ENCODE measurements at places on chromosomes 7 and 10.

DNA sequence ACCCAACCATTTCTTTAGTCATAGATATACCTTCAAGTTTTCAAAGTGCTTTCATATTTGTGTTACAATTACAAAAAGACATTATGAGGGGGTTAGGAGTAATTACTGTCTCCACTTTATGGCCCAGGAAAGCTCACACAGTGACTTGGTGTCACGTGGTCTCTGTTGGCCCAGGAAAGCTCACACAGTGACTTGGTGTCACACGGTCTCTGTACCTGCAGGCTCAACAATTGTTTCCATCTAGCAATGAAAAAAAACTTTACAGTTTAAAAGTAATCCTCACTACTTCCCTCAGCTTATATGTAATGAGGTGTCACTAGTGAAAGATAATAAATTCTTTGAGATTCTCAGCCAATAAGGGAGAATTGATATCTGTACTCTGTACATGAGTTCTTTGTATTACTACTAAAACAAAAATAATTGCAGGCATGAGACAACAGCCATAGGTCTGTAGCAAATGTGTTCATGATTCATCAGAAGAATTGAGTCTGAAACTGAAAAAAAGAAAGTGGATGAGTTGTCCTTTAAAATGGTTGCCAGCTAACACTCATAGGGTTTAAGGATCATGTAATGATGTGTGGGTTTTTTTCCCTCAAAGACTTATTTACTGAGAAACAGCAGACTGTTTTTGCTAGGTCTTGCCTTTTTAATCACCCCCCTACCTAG lies 10.9 kb downstream of the OGDH start:
- no peak for DNase-seq

GRCh38 chr10:9331583-9332008 lies 1277.1 kb downstream of the GATA3 start:
- no peak for DNase-seq

DNA sequence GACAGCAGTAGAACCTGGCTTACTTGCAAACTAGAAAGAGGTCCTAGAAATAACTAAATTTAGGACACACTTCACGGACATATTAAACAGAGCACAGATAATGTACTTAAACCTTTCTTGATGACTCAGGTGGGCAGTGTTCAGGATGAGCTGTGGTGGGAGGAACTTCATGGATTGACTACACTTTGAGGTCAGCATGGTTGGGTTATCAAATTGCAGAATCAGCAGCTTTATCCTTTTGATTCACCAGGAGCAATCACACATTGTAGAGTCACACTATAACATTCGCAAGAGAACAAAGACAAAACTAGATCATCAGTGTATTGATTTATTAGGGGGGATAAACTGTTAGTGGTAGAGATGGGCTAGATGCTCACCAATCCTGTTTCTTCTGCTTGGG lies 38.6 kb upstream of the AGK start:
- DNase-seq: no peak

- no peak for DNase-seq
These were observed 47.7 kb downstream of the SHOC2 start for GRCh38 chr10:110967009-110967630.

DNA sequence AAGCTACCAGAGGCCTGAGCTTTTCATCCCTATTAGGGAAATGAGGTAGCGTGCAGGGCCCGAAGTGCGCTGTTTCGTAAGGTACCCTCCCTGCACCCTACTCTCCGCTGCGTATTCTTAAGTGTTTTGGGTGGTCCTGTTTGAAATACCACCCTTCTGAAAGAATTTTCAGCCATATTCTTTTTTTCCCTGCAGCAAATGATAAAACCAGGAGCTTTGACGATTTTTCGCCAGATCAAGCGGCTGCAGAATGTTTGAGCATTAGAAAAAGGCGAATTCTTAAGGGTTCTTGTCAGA lies 1.2 kb downstream of the RSBN1L start:
- no peak for DNase-seq

DNA sequence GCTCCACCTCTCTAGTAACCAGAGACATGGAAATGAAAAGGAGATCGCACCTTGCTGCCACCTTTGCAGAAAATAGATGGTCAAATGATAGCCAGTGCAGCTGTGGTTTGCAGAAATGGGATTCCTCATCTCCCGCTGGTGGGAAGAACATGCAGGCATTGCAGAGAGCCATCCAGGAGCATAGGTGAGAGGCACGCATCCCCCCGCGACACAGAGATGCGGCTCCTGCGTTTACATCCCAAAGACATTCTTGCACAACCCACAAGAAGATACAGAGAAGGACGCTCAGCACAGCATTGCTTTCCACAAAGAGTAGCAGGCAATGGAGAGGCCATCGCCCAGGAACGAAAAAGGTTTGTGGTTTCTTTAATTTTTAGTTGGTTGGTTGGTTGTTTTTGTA lies 56.2 kb downstream of the OAT start:
- DNase-seq: no peak

GRCh38 chr10:95788830-95789229 lies 32.9 kb downstream of the ENTPD1 start:
- DNase-seq: no peak

GRCh38 chr7:20399521-20399920 lies 68.8 kb downstream of the ITGB8 start:
- no peak for DNase-seq

DNA sequence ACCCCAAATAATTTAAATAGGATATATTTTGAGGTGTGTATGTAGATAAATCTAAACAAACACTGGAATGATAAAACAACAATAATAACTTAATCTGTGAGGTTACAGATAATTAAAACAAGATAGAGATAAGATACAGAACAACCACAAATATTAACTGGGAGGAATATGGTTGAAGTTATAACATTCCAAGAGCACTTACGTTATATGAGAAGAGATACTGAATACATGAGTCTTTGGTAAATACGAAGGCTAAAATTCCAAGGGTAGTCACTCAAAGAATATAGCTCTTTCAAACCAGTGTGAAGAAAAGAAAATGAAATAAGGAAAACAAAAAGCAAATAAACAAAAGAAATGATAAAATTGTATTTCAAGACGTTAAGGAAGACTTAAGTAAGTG lies 76.0 kb upstream of the MYO3A start:
- no peak for DNase-seq

GRCh38 chr7:130485734-130486113 lies 6.2 kb upstream of the MEST start:
- no peak for DNase-seq

DNA sequence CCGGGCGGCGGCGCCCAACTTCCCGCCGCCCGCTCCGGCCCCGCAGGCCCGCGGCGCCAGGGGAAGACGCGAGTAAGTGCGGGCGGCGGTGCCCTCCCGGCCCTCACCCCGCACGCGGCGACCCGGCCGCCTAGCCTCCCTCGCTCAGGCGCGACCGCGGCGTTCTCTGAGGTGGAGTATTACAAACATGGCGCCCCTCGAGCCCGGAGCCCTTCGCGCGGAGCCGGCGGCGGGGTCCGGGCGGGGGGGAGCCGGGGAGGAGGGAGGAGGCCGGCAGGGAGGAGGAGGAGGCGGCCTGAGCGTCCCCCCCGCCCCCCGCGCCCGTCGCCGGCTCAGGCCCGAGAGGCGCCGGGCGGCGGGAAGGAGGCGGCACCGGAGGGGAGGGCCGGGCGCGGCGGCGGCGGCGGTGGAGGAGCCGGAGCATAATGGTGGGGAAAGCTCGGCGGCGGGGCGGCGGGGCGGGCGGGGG lies at the start of gene ZMYND11:
Gene ZMYND11 (plus strand): TSS at position 324 of the 469 bp plus-strand sequence. CDS start 44,558 bp downstream, outside the sequence.
- no peak for DNase-seq

DNA sequence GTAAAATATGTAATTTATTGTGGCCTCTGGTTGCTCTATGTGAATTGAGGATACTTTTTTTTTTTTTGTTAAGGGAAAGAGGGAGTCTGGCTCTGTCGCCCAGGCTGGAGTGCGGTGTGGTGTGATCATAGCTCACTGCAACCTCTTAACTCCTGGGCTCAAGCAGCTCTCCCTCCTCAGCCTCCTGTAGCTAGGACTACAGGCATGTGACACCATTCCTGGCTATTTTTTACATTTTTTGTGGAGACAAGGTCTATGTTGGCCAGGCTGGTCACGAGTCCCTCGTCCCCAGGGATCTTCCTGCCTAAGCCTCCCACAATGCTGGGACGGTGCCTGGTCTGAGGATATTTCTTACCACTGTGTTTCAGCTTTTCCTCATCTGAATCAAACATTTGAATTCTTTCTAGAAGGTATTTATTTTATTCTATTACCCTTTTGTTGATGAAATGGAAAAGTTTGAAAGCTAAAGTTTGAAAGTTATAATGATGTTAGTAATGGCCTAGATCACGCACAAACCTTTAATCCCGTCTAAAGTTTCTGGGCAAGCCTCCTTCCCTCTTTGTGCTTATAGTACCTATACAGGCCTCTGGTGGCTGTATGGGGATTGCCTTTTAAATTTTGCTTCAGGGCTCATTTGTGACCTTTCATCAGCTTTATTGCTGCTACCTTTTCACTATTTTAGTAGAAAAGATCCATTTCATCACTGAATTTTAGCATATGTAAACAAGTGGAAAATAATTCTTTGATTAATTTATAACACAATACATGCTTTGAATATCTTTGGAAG lies 2.0 kb downstream of the IFRD1 start:
- no peak for DNase-seq

DNA sequence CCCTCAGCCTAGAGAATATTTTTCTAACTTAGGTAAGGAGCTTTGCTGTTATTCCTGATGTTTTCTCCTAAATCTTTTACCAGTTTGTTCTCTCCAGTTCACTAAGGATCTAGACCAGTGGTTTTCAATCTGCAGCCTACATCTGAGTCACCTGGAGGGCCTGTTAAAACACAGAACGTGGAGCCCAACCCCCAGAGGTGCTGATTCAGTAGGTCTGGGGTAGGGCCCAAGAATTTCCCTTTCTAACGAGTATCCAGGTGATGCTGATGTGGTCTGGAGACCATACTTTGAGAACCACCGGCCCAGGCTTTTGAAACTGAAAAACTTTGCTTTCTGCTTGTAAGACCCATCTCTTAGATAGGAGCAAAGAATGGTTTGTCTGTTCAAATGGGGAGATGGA lies 51.2 kb upstream of the KMT2E start:
- no peak for DNase-seq

DNA sequence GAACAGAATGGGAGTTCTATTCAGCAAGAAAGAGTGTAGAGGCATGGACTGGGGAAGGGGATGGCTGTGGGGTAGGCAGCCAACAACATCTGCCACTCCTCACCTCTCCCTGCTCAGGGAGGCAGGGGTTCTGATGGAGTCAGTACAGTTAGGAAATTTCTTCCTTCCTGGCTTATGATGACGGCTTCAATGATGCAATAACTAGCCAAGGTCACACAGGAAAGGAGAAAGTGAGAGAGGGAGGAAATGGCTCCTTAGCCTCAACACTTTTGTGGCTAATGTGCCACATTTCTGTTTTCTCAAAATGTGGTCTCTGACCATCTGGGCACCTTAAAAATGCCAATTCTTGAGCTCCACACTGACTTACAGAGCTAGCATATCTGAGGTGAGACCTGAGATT lies 79.3 kb upstream of the PDZD8 start:
- no peak for DNase-seq

DNA sequence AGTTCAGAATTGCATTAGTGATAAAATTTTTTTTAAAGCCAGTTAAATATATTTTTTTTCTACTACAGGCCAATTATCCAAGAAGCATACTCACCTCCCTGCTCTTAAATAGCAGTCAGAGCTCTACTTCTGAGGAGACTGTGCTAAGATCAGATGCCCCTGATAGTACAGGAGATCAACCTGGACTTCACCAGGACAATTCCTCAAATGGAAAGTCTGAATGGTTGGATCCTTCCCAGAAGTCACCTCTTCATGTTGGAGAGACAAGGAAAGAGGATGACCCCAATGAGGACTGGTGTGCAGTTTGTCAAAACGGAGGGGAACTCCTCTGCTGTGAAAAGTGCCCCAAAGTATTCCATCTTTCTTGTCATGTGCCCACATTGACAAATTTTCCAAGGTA lies 119.1 kb downstream of the TRIM24 start:
- DNase-seq: no peak

- no peak for DNase-seq
These were observed 11.9 kb downstream of the ANTXRL start for GRCh38 chr10:46298477-46299285.

DNA sequence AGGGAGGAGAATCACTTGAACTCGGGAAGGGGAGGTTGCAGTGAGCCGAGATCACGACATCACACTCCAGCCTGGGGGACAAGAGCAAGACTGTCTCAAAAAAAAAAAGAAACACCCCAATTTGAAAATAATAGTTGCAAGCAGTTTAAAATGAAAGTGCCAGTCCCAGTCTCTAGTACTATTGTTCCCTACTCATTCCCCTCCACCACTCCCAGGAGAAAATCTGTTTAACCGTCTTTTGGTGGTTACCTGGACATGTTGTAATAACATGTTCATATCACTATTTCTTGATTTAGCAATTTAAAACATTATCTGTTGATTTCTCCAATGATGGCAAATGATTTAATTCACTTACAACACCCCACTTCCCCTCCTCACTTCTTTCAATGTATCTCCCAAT lies 44.7 kb downstream of the KIFBP start:
- DNase-seq: no peak

- DNase-seq: no peak
These were observed at the start of gene PLPP4 for GRCh38 chr10:120456626-120457430. TSS of gene PLPP4 (plus strand) at chr10:120457227. CDS start at chr10:120457306, 79 bp downstream.

GRCh38 chr7:156178857-156179256 lies 366.6 kb upstream of the SHH start:
- DNase-seq: no peak

DNA sequence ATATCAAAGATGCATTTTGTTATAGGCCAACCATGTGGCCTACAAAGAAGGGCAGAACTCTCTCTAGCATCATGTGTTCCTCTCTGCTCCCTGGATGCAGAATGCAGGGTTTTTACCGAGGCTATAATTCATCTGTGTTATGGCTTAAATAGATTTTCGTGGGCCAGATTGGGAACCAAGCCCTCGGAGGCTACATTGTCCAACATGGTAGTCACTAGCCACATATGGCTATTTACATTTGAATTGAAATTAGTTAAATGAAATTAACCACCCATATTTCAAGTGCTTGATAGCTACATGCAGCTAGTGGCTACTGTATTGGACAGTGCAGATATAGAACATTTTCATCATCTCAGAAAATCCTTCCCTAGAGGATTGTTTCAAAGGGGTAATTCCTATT lies 2.8 kb downstream of the PLCE1 start:
- DNase-seq: no peak

GRCh38 chr10:103816431-103816830 lies 38.9 kb downstream of the SH3PXD2A start:
- no peak for DNase-seq

GRCh38 chr10:98589007-98589406 lies 142.3 kb upstream of the HPS1 start:
- DNase-seq: no peak

GRCh38 chr7:29480451-29480850 lies 83.2 kb upstream of the PRR15 start:
- DNase-seq: no peak

GRCh38 chr7:6317797-6318438 lies 45.5 kb upstream of the CYTH3 start:
- no peak for DNase-seq

GRCh38 chr7:30671793-30672465 lies 10.3 kb downstream of the CRHR2 start:
- DNase-seq: no peak

DNA sequence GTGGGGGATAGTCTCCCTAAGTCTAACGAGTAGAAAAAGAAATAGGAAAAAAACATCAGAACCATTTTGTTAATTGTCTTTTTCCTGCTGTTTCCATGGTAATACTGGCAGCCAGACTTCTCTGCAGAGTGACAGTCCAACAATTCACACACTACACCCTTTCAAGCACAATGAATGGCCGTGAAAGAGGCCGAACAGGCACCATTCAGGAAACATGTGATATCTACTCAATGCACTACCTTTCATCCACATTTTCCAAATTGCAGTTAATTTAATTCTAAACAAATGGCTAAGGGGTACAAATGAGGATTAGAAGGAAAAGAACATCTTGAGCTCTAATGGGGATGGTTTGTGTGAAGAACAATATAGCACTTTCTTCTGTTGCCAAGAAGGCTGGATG lies 358.5 kb upstream of the ANKRD30A start:
- DNase-seq: no peak
